Activated naive CD8-positive, alpha-beta T cell treated with anti-CD3 and anti-CD28 coated beads for 36 hours (primary cell): ENCODE measurements at places on chromosomes 5 and 9. TPM values are rescaled to one million over a fixed set of nuclear protein-coding genes. Genes with fewer than 3 reads are reported as not detected.

Gene F2RL1
- total RNA-seq, result 2.9 TPM

Gene PLPP7
- 0.35 TPM for total RNA-seq

DNA sequence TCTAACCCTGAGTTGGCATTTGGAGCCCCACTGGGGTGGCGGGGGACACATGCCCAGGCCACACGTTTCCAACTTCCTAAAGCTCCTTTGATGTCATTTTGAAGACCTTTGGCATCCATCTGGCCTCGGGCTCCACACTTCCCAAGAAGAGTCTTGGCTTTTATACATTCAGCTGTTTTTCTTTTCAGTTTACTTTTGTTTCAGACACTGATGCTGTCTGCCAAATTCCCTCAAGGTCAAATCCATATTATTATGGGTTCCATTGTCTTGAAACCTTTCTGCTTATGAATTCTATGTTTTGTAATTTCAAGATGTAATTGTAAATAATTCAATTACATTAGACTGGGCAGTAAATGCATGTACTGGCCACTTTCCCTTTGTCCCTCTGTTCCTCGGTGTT lies 23.7 kb upstream of the NFIB start:
- no peak for DNase-seq

DNA sequence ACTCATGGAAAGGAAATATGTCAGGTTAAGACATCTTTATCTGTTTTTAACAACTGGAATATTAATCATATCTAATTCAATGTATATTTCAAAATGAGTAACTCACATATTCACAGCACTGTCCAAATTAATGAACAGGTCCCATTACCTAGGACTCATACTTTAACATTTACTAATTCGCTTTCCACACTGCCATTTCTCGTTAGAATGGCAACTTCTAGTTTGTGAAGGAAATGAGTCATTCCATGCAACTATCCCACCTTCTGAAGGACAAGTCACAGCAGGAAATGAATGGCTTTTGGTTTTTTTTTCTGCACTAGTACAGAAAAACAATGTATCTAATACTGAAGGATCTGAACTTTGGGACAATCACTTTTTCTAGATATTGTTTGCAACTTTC lies 24.6 kb upstream of the IFNK start:
- no peak for DNase-seq

GRCh38 chr5:40402007-40402364 lies 277.7 kb upstream of the PTGER4 start:
- DNase-seq, result no peak
